ENCODE measurements at places on chromosomes 2 and 18.

- no peaks in the 10 kb centered on the region for H3K36me3 ChIP-seq
- no peak for DNase-seq
- no peak overlapping the region for H3K27ac ChIP-seq
- H3K4me1 ChIP-seq, result no peaks in the 10 kb centered on the region
- peaks cover 7% of the 10 kb centered on the region for H3K27me3 ChIP-seq
Measured at GRCh38 chr18:58026395-58026794, 17.6 kb upstream of the NEDD4L start.

- no peaks in the 10 kb centered on the region for H3K27me3 ChIP-seq
- no peak for DNase-seq
- no peaks in the 10 kb centered on the region for H3K36me3 ChIP-seq
- no peak within 1 kb of the TSS for H3K4me3 ChIP-seq
Measured at GRCh38 chr2:233032551-233033320, at the start of gene NEU2. NEU2 (plus strand) TSS chr2:233032672; CDS start chr2:233032672, 0 bp downstream.

GRCh38 chr2:229633556-229633955 is 80.8 kb downstream of the DNER start:
- H3K36me3 ChIP-seq, result no peaks in the 10 kb centered on the region
- no peak overlapping the region for H3K27ac ChIP-seq
- no peak for DNase-seq
- H3K4me1 ChIP-seq, result no peaks in the 10 kb centered on the region

- H3K27ac ChIP-seq, result no peak overlapping the region
- no peaks in the 10 kb centered on the region for H3K36me3 ChIP-seq
- H3K4me1 ChIP-seq, result peaks cover 17% of the 10 kb centered on the region
Measured at GRCh38 chr2:241064802-241065354, 37.2 kb downstream of the MTERF4 start.

GRCh38 chr2:218783688-218784087 is 1.7 kb downstream of the CYP27A1 start:
- DNase-seq, result no peak
- no peak overlapping the region for H3K4me3 ChIP-seq
- H3K4me1 ChIP-seq, result peaks cover 11% of the 10 kb centered on the region

- H3K4me1 ChIP-seq, result no peaks in the 10 kb centered on the region
- H3K27ac ChIP-seq, result no peak overlapping the region
Measured at GRCh38 chr2:190069936-190070696, 7.6 kb upstream of the MSTN start.

GRCh38 chr2:10414591-10414990 is 33.5 kb downstream of the ODC1 start:
- H3K4me1 ChIP-seq, result peaks cover 11% of the 10 kb centered on the region
- H3K4me3 ChIP-seq, result no peak overlapping the region
- H3K36me3 ChIP-seq, result peaks cover 25% of the 10 kb centered on the region
- no peaks in the 10 kb centered on the region for H3K27me3 ChIP-seq
- H3K27ac ChIP-seq, result no peak overlapping the region
- DNase-seq, result no peak

- H3K27ac ChIP-seq, result no peak overlapping the region
- H3K4me3 ChIP-seq, result no peak overlapping the region
- peaks cover 19% of the 10 kb centered on the region for H3K27me3 ChIP-seq
- DNase-seq, result no peak
- no peaks in the 10 kb centered on the region for H3K36me3 ChIP-seq
Measured at GRCh38 chr18:74310411-74310810, 5.2 kb upstream of the C18orf63 start.

DNA sequence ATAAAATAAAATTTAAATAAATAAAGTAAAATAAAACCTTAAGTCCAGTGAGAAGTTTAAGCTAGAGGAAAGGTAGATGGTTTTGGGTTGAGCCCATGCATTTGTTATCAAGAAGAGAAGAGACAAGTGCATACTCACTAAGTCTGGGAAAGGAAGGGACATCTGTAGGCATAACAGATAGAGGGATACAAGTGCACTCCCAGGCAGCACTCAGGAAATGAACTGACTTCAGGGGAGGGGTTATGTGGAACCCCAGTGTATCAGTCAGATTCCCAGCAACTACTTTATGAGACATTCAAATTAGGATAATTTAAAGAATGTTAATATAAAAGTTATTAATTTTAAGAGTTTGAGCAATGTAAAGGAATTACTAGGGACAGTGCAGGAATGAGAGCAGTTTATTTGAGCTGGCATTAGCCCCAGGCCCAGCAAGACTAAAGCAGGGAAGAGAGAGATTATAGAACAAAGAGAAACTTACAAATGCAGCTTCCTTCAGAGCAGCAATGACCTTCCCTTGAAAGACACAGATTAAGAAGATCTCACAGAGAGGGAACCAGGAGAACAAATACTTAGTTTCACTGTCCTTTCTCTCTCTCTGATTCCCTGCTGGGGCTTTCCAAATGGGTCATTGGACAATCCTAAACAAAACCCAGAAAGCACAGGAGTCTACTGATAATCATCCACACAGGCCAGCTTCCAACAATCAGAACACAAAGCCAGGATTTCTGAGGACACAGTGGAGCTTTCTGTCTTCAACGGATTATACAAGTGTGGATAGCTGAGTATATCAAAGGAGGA is 109.7 kb downstream of the ERBB4 start:
- H3K27me3 ChIP-seq, result no peaks in the 10 kb centered on the region
- H3K4me1 ChIP-seq, result no peaks in the 10 kb centered on the region
- H3K27ac ChIP-seq, result no peak overlapping the region
- H3K4me3 ChIP-seq, result no peak overlapping the region
- H3K36me3 ChIP-seq, result no peaks in the 10 kb centered on the region
